ENCODE measurements at places on chromosomes 16 and 17.

DNA sequence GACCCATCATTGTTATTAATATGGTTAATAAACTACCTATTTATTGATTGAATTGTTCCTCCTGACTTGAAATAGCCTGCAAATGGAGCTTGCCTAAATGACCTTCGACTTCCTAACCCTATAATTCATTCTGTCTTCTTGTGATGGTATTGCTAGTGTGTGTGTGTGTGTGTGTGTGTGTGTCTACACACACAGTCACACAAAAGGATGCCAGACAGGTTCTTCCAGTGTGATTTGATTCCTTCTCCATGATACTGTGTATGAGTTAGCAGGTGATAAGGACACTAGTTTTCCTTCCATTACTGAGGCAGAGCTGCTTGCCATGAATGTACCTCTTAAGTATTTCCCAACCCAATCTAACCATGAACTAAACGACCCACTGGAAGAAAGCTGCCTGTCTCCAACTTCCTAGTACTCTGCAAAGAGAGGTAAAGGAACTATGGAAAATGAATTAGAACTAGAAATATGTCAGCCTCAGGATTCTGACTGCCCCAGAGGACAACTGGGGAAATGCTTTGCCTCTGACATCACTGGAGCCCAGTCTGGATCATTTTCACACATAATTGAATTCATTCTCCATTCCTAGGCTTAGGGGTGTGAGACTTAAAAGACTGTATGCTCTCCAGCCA lies 3.5 kb upstream of the CDC6 start:
- peak; percentile 62 for DNase-seq

- DNase-seq: peak; percentile 91
Measured at GRCh38 chr16:1474796-1475551, at the start of gene CLCN7. CLCN7 (minus strand) TSS chr16:1475028; CDS start chr16:1474974, 54 bp downstream.

DNA sequence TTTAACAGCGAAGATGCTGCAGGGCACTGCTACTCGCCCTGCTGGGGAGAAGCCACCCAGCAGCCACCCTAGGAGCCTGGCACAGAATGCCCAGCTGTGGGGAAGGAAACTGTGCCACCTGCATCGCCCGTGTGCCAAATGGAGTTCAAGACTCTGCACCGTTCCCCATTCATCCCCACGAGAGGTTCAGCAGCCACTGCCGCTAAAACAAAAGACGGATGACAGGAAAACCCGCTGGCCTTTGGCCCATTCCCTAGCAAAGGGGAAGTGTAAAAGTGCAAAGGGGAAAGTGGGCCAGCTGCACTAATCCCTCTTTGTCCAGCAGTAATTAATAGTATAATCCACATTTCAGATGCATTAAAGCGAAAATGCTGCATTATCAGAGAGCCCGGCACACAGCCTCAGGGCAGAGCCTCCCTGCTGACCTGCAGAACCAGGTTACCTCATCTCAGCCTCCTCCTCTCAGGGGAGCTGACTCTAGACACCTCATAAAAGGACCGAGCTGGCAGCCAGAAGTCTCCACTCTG lies 37.7 kb downstream of the ZFHX3 start:
- no peak for DNase-seq

DNA sequence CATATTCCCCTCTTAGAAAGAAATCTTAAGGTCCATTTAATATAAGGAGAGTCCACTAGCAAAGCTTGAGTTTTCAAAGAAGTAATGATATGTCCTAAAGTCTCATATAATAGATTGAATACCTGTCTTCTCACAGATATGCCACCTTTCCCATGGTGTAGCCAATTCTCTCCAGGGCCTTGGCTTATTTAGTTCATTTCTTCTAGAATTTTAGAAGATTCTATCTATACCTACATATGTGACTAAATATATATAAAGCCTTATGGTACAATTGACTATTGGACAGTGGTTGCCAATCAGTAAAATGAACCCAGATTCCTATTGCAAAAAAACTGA lies 370.7 kb upstream of the MAF start:
- DNase-seq: no peak

- DNase-seq: peak; percentile 52
Measured at GRCh38 chr17:9286434-9286833, 265.1 kb downstream of the NTN1 start.

DNA sequence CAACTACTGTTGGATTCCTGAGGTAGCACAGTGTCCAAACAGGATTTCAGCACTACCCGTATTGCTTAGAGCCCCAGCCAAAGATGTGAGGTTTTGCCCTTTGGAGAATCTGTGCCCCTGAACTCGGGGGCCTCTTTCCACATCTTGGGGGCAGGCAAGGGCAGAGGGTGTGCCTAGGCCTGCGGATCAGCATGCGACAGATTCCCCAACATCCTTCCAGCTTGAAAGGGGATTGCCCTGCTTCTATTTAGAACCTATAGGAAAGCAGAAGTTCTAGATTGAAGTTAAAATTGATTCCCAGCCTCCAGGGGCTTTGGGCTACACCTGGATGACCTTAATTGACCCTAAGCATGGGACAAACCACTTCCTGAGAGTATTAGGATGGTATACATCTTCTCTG lies 19.6 kb downstream of the NOD2 start:
- no peak for DNase-seq

GRCh38 chr17:38467491-38467890 lies 39.2 kb downstream of the ARHGAP23 start:
- no peak for DNase-seq

GRCh38 chr17:31481783-31482081 lies 90.3 kb downstream of the RAB11FIP4 start:
- no peak for DNase-seq

GRCh38 chr16:31108035-31108793 lies at the start of gene BCKDK:
BCKDK (plus strand) TSS chr16:31108386; CDS start chr16:31109224, 838 bp downstream.
- peak; percentile 87 for DNase-seq

GRCh38 chr16:76931186-76931585 lies 259.8 kb upstream of the MON1B start:
- DNase-seq: no peak

GRCh38 chr17:42537156-42537805 lies 1.2 kb downstream of the NAGLU start:
- DNase-seq: no peak

DNA sequence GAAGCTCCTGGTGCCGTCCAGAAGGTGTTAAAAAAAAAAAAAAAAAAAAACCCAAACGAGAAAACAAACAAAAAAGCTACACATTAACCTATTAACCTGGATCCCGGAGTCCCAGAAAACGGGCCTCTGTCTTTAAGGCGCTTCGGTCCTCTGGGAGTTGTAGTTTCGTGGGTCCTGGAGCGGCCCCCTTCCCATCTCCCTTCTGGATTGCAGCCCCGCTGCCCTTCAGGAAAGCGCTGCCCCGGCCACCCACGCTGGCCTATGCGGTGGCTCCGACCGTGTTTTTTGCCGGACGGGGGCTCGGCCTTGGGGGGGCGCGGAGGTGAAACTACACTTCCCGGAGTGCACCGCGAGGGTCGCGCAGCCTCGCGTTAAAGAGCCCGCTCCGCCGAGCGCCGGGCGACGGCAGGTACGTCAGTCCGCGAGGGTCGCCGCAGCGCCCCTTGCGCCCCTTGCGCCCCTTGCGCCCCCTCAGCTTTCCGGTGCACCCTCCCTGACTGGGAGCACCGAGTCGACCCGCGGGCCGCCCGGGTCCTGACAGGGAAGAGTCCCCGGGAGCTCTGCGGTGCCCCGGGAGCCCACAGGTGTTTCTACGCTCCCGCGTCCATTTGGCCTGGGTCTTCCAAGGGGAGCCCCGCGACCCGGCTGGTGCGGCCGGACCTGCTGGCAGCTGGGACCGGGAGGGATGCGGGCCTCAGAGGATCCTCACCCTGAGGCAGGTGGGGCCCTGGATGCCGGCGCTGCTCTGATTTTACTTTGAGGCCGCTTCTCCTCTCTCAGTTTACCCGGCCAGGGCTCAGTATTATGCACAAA lies at the start of gene FCSK:
Gene FCSK (plus strand): TSS at position 374 of the 813 bp plus-strand sequence. CDS start 8,596 bp downstream, outside the sequence.
- peak; percentile 88 for DNase-seq

DNA sequence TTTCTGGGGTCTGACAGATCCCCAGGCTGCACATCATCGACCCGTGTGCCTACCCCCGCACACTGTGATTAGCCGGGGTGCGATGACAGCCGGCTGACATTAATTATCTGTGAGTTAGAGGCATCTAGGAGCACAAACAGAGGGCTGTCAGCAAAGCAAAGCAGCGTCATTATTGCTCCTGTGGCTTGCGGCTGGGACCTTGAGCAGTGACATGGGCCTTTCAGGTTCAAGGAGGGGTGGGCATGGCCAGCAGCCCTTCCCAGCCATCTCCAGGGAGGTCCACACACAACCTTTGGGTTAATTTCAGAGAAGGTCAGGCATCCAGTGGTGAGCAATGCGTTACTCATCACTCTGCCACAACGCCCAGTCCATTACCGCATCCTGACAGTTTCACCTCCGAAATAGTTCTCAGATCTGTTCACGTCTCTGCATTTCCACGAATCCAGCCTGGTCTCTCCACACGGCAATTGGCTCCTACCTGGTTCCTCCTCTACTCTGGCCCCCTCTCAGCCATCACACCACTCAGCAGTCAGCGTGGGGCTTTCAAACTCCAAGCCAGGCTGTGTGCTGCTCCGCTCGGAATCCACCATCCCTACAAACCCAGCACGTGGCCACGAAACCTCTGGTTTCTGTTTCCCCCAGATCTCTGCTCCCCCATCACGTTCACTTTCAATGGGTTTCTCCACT lies 249.7 kb upstream of the C16orf82 start:
- no peak for DNase-seq

DNA sequence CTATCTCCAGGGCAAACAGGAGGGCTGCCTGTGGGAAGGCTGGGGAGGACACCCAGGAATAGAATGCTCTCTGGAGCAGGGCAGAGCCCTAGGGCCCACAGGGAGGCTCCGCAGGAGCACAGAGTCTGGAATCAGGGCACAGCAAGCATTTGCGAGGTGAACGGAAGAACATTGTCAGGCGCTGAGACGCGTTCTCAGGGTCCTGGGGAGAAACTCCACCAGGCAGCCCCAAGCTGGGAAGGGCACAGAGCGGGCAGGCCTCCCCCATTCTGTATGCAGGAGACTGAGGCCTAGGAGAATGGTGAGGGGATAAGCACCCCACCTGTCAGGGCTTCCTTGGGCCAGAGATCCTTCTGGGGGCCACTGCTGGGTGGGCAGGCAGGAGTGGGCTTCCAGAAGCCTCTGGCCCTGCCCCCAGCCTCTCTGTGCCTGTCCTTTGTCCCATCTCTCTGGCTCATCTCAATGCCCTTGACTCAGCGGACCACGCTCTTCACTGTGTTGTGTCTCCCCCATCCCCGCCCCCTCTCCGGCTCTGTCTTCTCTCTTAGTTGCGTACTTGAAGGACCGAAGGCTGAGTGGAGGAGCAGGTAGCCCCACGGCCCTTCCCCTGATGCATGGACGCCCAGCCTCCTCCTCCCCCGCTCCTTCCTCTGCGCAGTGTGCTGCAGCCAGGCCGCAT lies 5.1 kb upstream of the SETD6 start:
- DNase-seq: no peak

- no peak for DNase-seq
Measured at GRCh38 chr16:30136971-30137605, 14.1 kb upstream of the MAPK3 start.

DNA sequence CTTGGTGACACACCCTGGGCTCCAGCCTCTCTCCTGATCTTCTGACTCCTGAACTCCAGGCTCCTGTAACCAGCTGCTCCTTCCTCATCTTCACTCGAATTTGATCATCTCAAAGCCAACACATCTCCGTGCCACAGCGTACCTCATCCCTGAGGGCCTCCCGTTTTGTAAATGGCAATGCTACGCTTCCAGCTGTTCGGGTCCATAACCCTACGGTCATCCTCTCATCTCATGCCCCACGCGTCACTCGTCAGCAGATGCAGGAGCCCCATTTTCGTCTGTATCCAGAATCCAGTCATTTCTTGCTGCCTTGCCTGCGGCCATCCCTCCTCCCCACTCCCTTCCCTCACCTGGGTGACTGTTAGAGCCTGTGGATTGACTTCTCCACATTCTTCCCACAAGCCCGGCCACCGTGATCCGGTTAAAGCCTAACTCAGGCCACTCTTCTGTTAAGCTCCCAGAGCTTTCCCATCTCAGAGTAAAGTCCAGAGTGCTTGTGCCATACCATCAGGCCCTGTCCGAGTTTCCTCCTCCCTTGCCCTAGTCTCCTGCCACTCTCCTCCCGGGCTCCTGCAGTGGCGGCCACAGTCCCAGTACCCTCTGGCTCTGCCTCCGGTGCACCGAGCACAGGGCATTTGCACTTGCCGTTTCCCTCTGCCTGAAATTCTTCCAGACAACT lies 20.3 kb upstream of the AKTIP start:
- no peak for DNase-seq

Data from tongue (tissue), 3 donors.